ENCODE measurements at places on chromosomes 2 and 18. TPM values are rescaled to one million over a fixed set of nuclear protein-coding genes. Genes with fewer than 3 reads are reported as not detected.

AGXT gene
- not detected for total RNA-seq

CERKL gene
- total RNA-seq = 0.07 TPM

TOGARAM2 gene
- total RNA-seq = 4.0 TPM

ANKRD30B gene
- not detected for total RNA-seq

ITGAV gene
- 11.8 TPM for total RNA-seq

IL18R1 gene
- total RNA-seq = 68.0 TPM

TMEM37 gene
- not detected for total RNA-seq

CYTIP gene
- total RNA-seq = 444 TPM

CNGA3 gene
- total RNA-seq = not detected

GRCh38 chr2:54262015-54262765 is 6.2 kb upstream of the TSPYL6 start:
- DNase-seq = no peak

DNA sequence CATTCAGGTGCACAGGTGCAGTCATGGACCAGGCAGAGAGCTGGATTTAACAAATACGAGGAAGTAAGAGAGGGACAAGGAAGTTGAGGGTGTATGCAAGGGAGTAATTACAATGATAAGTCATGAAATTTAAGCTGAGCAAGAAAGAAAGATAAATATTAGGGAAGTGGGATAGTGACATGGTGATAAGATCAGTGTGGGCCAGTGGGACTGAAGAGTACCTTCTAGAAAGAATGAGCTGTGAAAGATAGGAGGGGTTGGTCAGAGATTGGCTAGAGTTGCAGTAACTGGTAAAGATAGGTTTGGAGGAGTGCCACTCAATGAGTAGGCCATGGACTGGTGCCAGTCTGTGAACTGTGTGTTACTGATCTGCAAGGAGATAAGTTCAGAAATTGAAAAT is 200.8 kb upstream of the SIX3 start:
- no peak for DNase-seq

DNA sequence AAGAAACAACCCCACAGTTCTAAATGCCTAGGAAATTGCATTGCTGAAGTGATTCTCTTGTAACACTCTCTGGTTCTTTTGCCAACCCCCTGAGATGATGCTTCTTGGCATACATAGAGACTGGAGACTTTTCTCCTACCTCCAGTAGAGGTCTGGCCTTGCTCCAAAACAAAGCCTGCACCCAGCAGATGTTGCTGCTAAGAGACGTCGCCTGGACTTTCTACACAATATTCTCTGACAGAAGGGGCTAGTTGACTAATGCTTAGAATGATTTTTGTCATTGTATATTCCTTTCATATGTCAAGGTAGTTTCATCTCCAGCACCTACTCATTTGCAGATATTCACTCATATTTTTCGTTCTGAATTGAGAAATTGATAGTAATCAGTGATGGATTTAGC is 24.6 kb downstream of the SOWAHC start:
- no peak for DNase-seq

DNA sequence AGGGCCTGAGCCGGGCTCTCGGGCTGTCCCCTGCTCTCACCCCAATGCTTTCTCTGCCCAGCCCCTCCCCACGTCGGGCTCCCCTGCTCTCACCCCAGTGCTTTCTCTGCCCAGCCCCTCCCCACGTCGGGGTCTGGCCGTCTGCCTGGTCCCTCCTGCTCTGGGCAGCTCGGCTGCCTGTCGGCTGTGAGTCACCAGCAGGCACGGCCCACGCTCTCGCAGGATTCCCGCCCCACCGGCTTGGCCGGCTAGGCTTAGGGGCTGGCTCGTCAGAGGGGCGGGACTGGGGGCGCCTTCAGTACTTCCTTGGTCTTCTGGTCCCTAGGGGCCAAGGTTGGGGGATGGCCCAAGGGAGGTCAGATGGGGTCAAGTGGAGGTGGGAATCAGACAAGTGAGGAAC is 3.3 kb downstream of the BOK start:
- DNase-seq = no peak

DNA sequence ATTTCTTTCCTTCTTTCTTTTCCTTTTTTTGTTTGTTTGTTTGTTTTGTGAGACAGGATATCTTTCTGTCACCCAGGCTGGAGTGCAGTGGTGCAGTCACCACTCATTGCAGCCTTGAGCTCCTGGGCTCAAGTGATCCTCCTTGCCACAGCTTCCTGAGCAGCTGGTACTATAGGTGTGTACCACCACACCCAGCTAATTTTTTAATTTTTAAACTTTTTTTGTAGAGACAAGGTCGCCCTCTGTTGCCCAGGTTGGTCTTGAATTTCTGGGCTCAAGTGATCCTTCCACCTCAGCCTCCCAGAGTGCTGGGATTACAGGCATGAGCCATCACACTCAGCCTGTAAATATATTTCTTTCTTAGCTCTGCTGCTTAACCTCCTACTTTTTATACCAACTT is 83.4 kb upstream of the CYP20A1 start:
- DNase-seq = no peak

- DNase-seq = no peak
These were observed 124.6 kb downstream of the LRATD1 start for GRCh38 chr2:14756981-14757657.

- DNase-seq = no peak
These were observed 137.3 kb upstream of the GLI2 start for GRCh38 chr2:120598416-120598815.

GRCh38 chr2:1742681-1743395 is 1.5 kb downstream of the PXDN start:
- DNase-seq = peak; percentile 21

GRCh38 chr2:231084565-231084964 is 27.9 kb downstream of the PSMD1 start:
- no peak for DNase-seq

- no peak for DNase-seq
These were observed 129.7 kb downstream of the IRS1 start for GRCh38 chr2:226669905-226670304.

- no peak for DNase-seq
These were observed 40.8 kb downstream of the ANKRD44 start for GRCh38 chr2:197269815-197270214.
